ENCODE measurements at places on chromosomes 16 and 17.
A peak's percentile ranks its signal among the peaks of the same experiment; 100 is the strongest.

- no peak for DNase-seq
These were observed 11.1 kb downstream of the CMTM2 start for GRCh38 chr16:66590322-66590721.

- no peak for DNase-seq
These were observed 659.9 kb upstream of the SOX9 start for GRCh38 chr17:71460943-71461342.

GRCh38 chr17:21425321-21425720 is 49.2 kb downstream of the KCNJ12 start:
- DNase-seq: no peak

GRCh38 chr17:8441690-8442089 is 6.0 kb downstream of the NDEL1 start:
- DNase-seq: no peak

DNA sequence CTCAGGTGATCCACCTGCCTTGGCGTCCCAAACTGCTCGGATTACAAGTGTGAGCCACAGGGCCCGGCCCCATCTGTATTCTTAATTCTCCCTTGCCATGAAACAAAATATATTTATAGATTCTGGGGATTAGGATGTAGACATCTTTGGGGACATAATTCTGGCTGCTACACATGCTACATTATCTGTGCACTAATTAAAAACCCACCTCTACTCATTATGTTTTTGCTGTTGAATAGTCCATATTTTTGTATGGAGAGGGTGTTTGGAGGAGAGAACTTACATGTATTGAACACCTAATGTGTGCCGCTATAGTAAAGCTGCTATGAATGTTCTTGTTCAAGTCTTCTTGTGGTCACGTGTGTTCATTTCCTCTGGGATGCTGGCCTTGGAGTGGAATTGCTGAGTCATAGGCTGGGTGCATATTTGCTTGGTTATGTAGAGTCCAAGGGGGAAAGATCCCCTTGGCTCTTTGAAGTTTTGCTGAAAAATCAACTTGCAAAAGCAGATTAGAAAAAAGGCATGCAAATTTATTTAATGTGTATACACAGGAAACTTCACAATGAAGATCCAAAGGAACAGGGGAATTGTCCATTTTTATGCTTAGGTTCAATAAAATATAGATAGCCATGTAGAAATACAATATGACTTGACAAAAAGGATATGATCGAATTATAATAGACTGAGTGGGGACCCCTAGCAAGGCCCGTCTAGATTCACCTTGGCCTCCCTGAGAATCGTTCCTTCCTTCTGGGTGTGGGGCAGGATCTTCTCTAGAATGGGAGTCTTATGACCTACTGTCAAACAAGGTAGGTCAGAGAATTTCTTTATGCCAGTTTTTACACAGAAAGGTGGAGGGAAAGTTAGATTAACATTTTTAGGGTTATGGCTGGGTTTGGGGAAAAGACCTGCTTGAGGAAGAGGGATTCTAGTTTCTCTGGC is 42.1 kb upstream of the GPRC5B start:
- no peak for DNase-seq

DNA sequence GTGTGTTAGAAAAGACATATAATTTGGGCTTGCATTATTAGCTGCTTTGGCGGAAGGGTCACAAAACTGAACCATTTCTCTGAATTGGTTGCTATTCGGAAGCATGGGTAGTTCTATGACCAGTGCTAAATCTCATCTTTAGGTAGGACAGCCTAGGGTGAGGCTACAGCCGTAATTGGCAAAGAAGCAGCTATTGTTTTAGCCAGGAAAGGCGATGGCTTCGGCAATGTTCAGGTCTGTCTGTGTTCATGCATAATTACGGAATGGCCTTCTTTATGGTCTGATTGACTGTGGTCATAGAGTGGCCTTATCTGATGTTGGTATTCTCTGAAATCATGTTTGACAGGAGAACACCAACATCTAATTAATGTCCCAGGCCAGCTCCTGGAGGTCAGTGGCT is 368.4 kb upstream of the HSBP1 start:
- no peak for DNase-seq

- no peak for DNase-seq
These were observed 854.8 kb downstream of the KCNJ2 start for GRCh38 chr17:71024172-71024571.

- no peak for DNase-seq
These were observed at the start of gene CYTH1 for GRCh38 chr17:78781893-78782304. CYTH1 (minus strand) TSS chr17:78782273; CDS start chr17:78782223, 50 bp downstream.

- no peak for DNase-seq
These were observed 170.2 kb downstream of the UTP18 start for GRCh38 chr17:51430591-51430990.

- peak; percentile 23 for DNase-seq
These were observed 21.2 kb downstream of the PDILT start for GRCh38 chr16:20383106-20384029.

GRCh38 chr16:90043526-90043925 is 24.3 kb upstream of the DBNDD1 start:
- DNase-seq: no peak

- DNase-seq: no peak
These were observed 70.0 kb downstream of the PGS1 start for GRCh38 chr17:78448356-78448993.

DNA sequence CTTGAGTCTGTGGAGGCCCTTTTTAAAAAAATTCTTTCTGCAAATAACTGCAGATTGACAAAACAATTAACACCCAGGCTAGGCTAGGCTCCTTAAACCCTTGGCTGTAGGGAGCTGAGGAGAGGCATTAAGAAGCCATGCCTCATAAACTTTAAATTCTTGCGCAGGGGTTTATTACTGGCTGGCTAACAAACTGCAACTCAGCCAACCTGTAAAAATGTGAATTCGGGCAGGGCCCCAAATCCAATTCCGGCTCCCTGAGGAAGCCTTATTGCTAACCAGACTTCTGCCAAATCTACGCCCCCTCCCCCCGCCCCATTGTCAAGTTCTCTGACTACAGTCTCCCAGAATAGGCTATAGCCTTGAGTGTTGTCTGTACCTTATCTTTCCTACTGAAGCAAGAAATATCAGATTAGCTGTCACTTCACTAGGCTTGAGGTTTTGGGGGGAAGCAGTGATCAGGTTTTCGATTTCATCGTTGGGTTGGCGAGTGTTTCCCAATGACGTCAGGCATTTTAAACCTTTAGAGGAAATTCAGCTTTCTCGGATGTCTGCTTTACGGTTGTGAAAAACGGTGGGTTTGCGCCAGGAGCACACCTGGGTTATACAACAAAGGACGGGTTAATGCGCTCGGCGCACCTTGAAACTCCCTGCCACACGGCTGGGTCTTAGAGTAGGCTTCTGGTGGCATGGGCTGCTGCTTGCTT is 2.0 kb downstream of the CDH3 start:
- no peak for DNase-seq

DNA sequence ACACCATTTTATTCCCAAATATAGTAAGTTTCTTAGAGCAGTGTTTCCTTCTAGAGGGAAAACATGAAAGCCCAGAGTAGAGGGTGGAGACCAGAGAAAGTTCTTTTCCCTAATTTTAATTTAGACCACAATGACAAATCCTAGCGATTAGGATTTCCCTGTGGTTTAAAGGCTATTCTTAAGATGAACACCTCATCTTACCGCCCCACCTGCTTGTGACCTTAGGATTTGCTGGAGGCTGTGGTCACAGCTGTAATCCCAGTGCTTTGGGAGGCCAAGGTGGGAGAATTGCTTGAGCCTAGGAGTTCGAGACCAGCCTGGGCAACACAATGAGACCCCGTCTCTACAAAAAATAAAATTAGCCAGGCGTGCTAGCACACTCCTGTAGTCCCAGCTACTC is 51.1 kb downstream of the GPRC5B start:
- no peak for DNase-seq

GRCh38 chr17:36461330-36462110 is 25.0 kb upstream of the ZNHIT3 start:
- no peak for DNase-seq

- DNase-seq: no peak
These were observed 43.4 kb downstream of the ZNF276 start for GRCh38 chr16:89764711-89765201.

GRCh38 chr17:1560858-1561355 is 1.7 kb downstream of the PITPNA start:
- no peak for DNase-seq

GRCh38 chr17:62913991-62914570 is 52.0 kb upstream of the TANC2 start:
- no peak for DNase-seq

- no peak for DNase-seq
These were observed 9.4 kb downstream of the C17orf100 start for GRCh38 chr17:6660805-6661463.

GRCh38 chr16:83599789-83600462 is 207.9 kb upstream of the HSBP1 start:
- DNase-seq: no peak

- DNase-seq: no peak
These were observed 8.5 kb downstream of the ELOB start for GRCh38 chr16:2768403-2769089.

GRCh38 chr16:78744796-78745107 is 645.3 kb downstream of the WWOX start:
- DNase-seq: no peak

GRCh38 chr17:79803997-79804855 is 7.3 kb upstream of the CBX8 start:
- DNase-seq: no peak

DNA sequence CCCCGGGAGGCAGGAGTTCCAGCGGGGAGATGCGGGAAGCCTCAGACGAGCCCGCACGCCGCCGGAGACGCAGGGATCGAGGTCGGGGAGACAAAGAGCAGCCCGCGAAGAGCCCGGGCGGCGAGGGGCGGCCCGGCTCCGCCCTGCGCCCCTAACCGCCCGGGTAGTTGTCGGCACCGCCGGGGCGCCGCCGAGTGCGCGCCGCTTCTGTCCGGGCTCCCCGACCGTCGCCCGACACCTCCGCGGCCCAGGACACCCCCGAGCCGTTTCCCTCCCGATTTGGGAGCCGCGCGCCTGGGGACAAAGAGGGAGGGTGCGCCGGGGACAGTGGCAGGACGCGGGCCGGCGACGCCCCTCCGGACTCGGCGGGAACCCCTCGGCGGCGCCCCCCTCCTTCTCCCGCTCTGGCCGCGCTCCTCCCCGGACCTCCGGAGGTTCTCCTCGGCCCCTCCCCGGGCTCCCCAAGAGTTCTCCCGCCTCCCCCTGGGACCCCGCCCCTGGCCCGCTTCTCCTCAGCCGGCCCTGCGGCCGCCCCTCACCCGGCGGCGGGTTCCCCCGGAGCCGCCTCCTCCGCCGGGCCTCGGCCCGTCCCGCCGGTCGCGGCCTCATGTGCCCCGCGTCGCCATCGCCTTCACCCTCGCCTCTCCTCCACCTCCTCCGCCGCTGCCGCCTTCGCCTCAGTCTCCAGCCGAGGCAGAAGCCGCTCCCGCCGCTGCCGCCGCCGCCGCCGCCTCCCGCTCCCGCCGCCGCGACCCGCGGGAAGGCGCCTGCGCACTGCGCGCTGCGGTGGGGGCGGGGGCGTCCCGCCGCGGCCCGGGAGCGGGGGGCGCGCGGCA is at the start of gene GJC1:
GJC1 (minus strand) TSS at position 765 of the 836 bp plus-strand sequence. CDS start 24,470 bp downstream, outside the sequence.
- DNase-seq: no peak

GRCh38 chr16:3591991-3592390 is 14.8 kb upstream of the NLRC3 start:
- DNase-seq: no peak

GRCh38 chr17:59418732-59419166 is 87.3 kb downstream of the YPEL2 start:
- DNase-seq: no peak

- DNase-seq: no peak
These were observed 3.4 kb downstream of the MNT start for GRCh38 chr17:2397247-2398171.

DNA sequence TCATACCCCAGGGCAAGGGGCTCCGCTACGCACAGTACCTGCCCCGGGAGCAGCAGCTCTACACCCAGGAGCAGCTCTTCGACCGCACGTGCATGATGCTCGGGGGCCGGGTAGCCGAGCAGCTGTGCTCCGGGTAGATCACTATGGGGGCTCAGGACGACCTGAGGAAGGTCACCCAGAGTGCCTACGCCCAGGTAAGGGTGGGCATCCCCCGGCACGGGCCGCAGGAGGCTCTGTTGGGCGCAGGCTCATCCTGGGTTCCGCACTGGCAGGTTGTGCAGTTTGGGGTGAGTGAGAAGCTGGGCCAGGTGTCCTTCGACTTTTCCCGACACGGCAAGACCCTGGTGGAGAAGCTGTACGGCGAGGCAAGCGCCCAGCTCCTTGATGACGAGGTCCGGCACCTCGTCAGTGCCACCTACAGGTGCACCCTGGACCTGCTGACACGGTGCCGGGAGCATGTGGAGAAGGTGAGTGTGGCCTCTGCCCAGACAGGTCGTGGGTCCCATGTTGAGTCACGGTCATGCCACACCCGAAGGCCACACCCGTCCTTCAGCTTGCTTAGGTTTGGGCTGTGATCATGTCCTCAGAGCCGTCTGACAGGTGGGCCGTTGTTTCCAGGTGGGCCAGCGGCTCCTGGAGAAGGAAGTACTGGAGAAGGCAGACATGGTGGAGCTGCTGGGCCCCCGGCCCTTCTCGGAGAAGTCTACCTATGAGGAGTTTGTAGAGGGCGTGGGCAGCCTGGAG is 19.3 kb downstream of the DBNDD1 start:
- DNase-seq: no peak

- DNase-seq: no peak
These were observed 7.0 kb downstream of the SAMD14 start for GRCh38 chr17:50122945-50123344.

GRCh38 chr17:57586196-57586740 is 158.8 kb downstream of the CCDC182 start:
- DNase-seq: no peak

DNA sequence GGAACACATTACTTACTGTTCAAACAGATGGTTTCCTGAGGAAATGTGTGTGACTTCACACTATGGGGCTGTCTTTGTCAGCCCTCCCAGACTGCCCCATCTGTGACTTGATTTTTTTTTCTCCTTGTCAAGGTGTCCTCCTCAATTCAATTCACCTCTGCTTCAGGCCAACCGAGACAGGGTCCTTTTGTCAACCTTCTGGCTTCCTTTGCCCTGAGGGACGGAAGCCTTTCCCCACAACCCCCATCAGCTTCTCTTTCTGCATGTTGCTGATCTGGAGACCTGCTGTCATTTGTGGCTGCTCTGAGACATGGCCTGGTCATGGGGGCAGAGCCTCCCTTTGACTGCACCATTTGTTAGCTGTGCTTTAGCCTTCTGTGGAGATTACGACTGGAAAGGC is 21.3 kb upstream of the RGS9 start:
- DNase-seq: no peak

DNA sequence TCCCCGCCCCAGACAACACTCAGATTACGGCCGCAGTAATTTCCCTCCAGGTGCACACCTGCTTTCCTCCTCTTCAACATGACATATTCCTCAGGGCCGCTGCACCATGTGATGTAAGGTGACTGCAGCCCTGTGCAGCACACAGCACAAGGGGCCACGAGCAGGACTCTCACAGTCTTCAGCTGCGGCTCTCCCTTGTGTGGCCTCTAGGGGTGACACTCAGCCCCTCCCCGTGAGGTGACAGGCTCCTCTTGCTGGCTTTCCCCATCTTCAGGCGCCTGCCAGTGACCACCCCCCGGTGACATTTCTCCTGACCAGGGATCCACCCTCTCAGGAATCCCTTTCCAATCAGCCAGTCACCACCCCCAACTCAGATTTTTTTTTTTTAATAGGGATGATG is 31.3 kb upstream of the ABCC3 start:
- no peak for DNase-seq
